ENCODE measurements at places on chromosomes 3 and 15.
A peak's percentile ranks its signal among the peaks of the same experiment; 100 is the strongest.

GRCh38 chr3:126128504-126129397 lies 44.8 kb upstream of the SLC41A3 start:
- no peak for DNase-seq

DNA sequence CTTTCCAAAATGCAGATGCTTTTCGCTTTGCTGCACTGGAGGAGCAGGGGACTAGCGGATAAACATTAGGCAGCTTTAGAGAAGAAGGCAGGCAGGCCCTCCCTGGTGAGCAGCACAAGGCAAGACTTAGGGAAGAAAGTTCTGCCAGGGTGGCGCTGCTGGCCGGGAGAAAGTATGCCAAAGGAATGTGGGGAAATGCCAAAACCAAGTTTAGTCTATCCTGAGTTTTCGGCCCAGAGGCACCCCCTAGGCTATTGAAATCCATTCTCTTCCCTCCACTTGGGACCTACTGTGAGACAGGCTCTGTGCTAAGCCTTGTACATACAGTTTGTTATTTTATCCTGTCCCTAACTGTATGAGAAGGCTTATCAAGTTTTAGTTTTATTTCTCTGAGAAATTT lies 9.2 kb downstream of the SHC4 start:
- no peak for DNase-seq

- no peak for DNase-seq
These were observed 15.8 kb upstream of the SEC11A start for GRCh38 chr15:84731774-84732173.

GRCh38 chr15:51121118-51121517 lies 26.4 kb upstream of the TNFAIP8L3 start:
- DNase-seq = no peak

- peak; percentile 70 for DNase-seq
These were observed 587 bp downstream of the NPHP3 start for GRCh38 chr3:132721479-132722164.

DNA sequence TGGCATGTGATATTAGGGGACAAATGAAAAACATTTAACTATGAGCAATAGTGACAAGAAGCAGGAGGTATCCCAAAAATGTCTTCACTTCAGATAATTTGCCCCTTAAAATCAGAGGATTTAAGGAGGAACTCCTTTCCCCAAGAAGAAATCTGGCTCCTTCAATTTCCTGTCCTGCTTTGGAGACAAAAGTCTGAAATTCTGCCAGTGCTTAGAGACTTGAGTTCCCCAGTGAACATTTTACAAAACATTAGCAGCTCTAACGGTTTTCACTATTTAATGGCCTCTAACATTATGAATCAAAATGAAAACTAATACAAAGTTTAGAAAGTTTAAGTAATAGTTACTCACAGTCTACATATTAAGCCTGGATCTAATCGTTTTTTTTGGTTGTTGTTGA lies 40.3 kb upstream of the ZNF385D start:
- DNase-seq = no peak

- no peak for DNase-seq
These were observed 366.5 kb upstream of the TBL1XR1 start for GRCh38 chr3:177563792-177564191.

GRCh38 chr3:67361323-67361722 lies 293.1 kb downstream of the SUCLG2 start:
- no peak for DNase-seq

GRCh38 chr3:126295407-126295939 lies 61.7 kb downstream of the KLF15 start:
- DNase-seq = no peak

All from amygdala (tissue), 56 donors.